ENCODE measurements at places on chromosomes 3 and 15.

DNA sequence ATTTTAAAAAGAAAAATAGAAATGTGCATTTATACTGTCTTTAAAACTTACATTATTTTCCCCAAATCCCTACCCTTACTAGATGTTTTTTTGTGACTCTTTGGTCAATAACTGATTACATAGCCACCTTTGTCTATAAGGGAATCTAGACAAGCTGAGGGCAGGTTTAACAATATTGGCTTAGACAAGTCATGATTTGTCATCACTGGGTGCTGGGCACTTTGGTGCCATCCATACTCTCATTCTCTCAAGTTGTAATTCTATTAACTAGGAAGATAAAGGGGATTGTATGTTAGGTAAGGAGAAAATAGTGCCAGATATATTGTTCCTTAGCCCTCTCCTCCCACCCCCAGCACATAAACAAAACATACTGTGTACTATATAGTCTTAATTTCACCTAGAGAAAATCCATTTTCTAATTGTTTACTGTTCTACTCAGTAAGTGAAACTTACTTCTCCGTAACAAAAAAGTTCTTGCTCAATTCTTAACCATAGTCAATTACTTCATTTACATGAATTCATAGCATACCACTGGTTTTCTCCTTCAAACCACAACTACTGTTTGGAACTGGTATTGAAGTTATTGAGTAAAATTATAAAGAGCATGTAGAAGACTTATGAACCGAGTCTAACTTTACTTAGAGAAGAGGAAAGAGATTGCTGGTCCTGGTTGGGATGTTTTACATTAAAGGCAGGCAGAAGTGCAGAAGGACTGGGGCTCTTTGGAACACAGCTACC is 877.1 kb downstream of the PDCD6IP start:
- DNase-seq: no peak

DNA sequence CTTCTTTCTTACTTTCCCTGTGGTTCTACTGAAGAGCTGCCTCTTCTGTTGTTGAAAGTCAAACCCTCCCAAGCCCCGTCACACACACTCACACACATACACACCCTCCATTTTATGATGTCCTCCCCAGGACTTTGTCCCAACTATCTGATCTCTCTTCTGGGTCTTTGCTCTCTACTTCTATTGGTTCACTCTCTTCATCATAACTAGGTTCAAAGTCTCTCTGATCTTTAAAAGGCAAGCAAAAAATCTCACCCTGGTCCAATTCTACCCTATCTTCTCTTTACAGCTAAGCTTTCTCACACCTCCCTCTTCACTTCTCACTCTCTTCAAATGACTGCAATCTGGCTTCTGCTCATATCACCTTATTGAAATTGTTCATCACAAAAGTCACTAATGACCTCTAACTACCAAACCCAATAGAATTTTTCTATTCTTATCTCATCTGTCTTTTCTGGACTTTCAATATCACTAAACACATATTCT is 34.8 kb downstream of the LRRFIP2 start:
- DNase-seq: no peak

DNA sequence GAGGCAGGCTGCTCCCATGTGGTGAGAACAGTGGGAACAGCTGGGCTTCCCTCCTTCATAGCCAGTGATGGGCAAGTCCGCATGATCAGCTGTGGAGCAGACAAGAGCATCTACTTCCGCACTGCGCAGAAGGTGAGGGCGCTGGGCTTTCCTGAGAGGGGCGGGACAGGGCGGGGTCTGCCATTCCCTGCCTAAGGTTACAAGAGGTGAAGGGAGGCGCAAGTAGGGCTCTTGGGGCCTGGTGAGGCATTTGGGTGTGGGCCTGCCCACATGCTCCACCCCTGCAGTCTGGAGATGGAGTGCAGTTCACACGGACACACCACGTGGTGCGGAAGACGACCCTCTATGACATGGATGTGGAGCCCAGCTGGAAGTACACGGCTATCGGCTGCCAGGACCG is 10.6 kb upstream of the JMJD7 start:
- no peak for DNase-seq

- DNase-seq: no peak
Measured at GRCh38 chr3:14847613-14848541, 29.1 kb downstream of the FGD5 start.

DNA sequence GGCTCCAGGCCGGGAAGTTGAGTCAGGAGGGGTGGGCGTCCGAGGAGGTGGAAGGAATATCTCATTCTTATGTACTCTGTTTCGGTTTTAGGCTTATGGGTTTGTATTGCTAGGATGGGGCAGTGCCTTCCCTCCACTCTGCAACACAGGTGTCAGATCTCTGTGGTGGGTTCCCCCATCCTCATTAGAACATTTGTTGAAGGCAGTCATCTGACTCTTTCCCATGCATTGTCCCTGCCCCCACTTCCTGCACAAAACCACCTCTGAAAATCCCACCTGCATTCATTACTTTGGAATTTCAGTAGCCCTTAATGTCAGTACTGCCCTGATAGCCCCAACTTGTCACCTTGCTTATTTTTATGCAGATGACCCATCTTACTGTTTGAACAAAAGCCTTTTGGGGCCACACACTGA is 29.5 kb downstream of the GYG1 start:
- DNase-seq: no peak

- no peak for DNase-seq
Measured at GRCh38 chr15:75545064-75545463, 34.1 kb downstream of the PTPN9 start.

GRCh38 chr15:101406036-101406435 is 83.5 kb downstream of the PCSK6 start:
- no peak for DNase-seq

DNA sequence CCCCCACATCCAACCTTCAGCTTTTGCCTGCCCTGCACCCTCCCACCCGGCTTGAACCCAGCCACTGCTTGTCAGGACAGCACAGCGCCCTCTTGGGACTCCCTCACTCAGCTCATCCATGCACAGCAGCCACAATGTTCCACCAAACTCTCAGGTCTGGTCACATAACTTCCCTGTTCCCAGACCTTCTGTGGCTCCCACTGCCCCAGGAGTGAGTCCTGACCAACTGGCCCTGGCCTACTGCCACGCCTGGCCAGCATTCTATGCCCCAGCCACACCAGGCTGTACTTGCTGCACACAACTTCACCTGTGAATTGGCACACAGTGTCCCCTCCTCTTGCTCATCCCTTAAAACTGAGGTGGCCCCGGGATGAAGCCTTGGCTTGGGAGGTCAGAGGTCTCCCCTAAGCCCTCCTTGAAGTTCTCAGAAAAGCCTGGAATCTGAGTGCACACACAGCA is 21.0 kb downstream of the PLXNB1 start:
- DNase-seq: no peak

DNA sequence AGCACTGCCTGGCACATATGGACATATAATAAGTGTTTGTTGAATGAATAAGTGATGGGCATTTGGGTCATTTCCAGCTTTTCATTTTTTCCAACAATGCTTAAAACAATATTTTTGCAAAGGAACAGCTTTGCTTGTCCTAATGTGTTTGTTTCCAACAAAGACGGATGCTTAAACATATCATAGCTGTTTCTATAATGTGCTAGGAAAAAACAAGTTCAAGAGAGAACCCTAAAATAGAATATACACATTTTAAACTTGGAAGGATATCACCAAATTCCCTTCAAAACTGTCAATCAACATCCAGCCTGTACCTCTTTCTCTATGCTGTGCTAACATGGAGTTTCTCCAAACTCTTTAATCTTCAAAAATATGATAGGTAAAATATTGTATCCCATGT is 224.5 kb upstream of the WNT5A start:
- no peak for DNase-seq

- DNase-seq: no peak
Measured at GRCh38 chr3:23183731-23184130, 19.4 kb upstream of the UBE2E2 start.

DNA sequence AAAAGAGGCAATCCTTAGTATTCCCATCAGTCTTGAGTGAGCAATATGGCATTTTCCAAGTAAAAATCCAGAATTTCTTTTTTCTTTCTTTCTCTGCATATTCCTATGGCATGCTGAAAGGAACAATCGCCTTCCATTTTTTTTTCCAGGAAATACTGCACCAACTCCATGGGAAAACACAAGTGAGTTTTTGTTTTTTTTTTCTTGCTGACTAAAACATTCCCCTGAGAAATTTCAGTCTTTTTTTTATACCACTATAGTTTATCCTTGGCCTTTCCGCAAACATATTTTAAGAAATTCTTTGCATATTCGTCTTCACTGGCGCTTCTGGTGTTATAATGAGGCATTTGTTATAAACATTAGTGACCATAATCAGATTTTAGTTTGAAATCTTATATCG is 429.6 kb upstream of the MDFIC2 start:
- DNase-seq: no peak

DNA sequence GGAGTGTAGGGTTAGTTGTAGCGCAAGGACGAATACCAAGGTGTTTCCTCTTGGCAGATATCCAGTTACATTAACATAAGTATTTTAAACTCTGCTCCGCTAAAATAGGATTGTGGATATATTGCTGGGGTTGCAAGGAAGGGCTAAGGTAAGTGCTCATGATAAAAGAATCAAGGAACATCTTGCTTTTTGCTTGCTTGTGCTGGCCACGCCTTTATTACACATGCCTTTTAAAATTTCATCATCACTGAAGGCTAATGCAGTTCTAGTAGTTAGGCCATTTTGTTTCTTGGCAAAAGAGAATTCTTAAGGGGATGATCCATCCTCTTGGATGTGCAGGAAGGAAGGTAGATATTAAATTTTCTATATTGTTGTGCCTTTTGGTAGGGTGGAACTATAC is 415.6 kb upstream of the TPM1 start:
- DNase-seq: no peak

- no peak for DNase-seq
Measured at GRCh38 chr3:52065264-52065756, 8.9 kb upstream of the DUSP7 start.

DNA sequence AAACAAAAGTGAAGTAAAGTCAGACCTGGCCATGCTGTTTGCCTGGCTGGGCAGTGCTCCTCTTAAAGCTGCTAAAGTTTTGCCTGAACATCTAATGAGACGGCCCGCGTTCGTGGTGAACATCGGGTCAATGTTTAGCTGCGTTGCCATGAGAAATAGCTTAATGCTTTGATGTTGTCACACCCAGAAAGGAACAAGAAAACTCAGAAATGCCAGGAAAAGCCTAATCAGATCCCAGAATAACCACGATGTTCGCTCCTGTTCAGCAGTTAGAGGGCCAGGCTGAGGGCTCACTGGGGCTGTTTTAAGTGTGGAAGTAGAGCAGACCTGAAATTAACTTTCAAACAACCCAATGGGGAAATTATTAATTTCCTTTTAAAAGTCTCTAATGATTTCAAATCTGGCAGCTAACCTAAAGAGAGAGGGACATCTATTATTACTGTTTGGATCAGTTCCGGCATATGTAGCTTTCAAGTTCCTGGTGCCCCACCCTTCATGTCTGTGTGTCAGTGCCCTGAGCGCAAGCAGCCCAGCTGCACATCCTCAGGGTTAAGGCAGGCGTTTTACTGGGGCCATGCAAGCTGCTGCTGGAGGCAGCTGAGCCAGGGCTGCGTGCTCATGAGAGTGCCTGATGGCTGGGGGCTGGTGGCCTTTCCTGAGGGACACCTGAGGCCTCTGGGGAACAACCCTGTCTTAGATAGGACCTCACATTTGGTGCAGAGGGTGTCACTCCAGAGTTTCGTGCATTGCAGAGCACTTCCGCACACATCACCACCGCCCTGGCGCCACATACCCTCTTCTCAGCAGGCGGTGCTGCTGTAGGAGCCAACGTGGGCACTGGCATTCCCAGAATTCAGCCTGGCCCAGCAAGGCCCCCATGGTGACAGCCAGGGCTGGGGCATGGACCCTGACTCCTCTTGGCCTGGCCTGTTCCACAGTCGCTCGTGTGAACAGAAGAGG is 76.6 kb downstream of the LRRK1 start:
- no peak for DNase-seq

DNA sequence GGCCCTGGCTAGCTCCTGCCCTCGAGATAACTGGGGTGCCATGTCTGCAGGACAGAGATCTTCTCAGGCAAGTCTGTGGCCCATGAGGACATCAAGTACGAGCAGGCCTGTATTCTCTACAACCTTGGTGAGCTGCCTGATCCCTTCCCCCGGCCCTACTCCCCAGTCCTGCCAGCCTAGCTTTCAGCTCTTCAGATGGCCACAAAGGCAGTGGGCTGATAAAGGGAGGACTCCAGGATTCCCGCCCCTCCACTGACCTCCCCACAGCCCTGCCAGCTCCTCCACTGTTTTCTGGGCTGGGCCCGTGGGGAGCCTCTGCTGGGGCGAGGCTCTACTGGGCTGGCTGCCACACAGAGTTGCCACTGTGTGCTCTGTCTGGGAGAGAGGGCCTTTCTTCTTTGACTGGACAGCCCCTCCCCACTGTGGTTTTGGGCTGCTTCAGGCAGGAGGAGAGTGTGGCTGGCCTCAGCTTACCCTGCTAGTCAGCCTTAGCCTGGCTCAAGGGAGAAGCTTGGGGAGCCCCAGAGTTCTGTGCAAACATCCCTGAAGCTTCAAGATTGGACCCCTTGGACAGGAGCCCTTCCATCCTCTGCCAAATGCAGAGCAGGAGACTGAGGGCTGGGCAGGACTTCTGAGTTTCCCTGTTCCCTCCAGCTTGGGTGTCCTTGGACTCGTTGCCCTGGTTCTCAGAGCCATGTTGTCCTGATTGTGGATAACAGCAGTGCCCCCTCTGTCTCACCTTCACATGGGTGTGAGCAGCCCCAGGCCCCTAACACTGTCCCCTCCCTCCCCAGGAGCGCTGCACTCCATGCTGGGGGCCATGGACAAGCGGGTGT is 24.4 kb downstream of the PTPN23 start:
- DNase-seq: no peak

- no peak for DNase-seq
Measured at GRCh38 chr3:137612291-137612690, 151.8 kb upstream of the SOX14 start.

DNA sequence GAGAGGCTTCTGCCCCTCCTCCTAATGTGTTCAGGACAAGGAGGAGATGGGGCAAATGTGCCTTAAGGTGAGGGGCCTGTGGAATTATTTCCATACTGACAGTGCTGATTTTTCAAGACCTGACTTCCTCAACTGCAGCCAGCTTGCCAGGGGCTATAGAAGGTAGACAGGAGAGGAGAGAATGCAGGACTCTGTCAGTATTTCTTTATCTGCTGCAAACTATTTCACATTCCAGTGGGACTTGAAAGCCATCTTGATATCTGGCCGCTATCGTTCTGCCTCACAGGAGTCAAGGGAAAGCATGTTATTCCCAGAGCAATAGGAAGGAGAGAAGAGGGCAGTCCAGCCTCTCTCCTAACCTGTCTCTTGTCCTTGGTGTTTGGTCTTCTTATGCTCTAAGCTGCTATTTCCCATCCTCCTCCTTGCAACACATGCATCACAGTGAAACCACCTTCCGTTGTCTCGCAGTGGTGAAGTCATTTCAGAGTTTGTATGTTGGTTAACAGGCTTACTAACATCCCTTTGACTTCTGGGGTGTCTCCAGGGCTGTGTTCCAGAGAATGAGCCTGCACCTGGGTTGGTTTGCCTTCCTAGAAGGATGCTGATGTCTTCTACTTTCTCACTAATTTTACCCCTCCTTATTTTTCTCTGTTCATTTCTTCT is 95.1 kb upstream of the MRPS22 start:
- DNase-seq: no peak

- DNase-seq: no peak
Measured at GRCh38 chr3:10374311-10374710, 53.4 kb upstream of the SEC13 start.

Data from T1000 (cell line).